Right lung (tissue), 10 donors: ENCODE measurements at places on chromosomes 12 and 14. TPM values are rescaled to one million over a fixed set of nuclear protein-coding genes. Genes with fewer than 3 reads are reported as not detected.

DNA sequence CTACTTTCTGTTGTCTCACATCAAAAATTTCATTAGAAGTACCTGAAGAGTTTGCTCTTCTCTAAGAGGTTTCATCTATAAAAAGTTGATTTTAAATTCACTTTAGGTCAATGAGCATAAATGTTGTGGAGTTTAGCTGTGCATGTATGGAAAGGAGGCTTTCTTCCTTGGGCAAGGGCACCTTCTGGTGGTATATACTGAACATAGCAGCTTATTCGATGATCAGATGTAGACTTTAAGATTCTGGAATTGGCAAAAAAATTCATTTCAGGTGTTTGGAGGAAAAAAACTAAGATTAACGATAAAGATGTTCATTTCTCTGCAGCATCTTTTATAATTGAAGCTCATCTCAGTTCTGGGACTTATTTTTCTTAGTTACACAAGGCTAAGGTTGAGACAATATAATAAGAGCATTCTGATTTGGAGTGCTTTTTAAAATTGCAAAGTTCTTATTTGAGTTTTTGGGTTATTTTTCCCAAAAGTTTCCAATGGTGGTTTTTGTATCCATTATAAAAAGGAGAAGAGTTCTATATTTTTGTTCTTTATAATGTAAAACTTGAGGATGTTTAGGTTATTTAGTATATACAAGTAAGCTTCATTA is 46.8 kb downstream of the TMEM117 start:
- DNase-seq, result peak; percentile 31

DNA sequence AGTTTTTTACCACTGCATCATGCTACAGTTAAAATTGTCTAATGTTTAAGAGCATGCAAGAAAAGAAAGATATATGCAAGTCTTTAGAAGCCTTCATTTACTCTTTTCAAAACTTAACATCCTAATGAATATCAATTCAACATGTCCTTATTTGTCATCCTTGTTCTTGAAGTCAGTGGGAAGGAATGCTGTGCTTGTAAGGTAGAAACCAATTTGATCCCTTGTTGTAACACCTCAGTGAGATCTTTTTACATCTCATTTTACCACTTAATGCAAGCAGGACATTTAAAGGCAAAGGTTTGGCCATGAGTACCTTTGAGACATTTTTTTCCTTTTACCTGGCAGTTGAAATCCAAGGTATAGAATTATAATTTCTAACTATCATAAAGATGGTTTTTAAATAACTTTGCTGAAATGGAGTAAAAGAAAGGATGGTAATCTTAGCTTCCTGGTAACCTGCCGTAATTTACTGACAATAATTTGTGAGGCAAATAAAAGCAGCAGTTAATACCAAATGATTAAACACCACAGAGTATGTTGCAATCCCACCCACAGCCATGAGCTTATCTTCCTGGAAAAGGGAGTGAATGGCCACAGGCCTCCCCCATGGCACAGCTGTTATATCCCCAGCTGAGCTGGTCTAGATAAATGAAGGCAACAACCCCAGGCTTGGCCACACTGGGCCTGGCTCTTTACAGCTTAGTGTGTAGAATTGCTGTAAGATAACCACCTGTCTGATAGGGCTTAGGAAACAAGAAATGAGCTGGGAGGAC is 33.2 kb upstream of the STRN3 start:
- no peak for DNase-seq

GRCh38 chr12:38904537-38905479 is 583 bp downstream of the CPNE8 start:
- DNase-seq, result peak; percentile 34

DNA sequence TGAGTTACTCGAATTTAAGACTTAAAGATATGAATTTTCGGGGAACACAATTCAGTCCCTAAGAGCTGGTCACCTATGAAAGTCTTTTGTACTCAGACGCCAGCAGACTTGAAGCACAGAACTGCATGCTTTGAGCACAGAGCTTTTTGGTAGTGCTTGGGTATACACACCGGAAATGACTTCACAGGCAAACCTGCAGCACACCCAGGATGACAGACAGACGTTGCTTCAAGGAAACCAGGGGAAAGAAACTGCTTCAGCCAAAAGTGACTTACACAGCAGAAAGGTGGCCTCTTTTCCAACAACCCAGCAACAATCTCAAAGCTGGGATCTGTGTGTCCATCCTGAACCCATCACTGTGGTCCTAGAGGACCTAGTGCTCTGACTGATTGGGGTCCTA is 975.1 kb downstream of the AACS start:
- no peak for DNase-seq

GRCh38 chr14:32709027-32709426 is 229.7 kb upstream of the NPAS3 start:
- DNase-seq, result peak; percentile 65

DNA sequence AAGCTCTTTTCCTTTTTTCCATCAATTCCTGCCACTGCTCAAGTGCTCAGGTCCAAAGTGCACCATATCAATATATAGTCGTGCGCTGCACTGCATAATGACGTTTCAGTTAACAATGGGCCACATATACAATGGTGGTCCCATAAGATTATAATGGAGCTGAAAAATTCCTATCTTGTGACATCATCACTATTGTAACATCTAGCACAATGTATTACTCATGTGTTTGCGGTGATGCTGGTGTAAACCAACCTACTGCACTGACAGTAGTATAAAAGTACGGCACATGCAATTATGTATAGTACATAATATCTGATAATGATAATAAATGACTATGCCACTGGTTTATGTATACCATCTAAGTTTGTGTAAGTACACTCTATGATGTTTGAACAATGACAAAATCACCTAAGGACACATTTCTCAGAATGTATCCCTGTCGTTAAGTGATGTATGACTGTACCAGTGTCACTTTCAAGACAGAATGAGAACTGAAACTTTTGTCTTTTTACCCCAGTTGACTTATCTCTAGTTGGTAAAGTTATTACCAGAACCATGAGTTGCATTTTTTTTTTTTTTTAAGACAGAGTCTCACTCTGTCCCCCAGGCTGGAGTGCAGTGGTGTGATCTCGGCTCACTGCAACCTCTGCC is 53.7 kb upstream of the INSM2 start:
- no peak for DNase-seq

GRCh38 chr12:95553197-95553943 is 2.1 kb upstream of the USP44 start:
- DNase-seq, result no peak

The DPF3 gene
- 1.8 TPM for polyA plus RNA-seq
